Stimulated activated CD4-positive, alpha-beta T cell treated with anti-CD3 and anti-CD28 coated beads, Interleukin-4, amount 100 ng/mL, for 48 hours (primary cell): ENCODE measurements at places on chromosomes 6 and 20.

- DNase-seq, result no peak
These were observed 134.9 kb upstream of the CEP162 start for GRCh38 chr6:84362193-84362821.

DNA sequence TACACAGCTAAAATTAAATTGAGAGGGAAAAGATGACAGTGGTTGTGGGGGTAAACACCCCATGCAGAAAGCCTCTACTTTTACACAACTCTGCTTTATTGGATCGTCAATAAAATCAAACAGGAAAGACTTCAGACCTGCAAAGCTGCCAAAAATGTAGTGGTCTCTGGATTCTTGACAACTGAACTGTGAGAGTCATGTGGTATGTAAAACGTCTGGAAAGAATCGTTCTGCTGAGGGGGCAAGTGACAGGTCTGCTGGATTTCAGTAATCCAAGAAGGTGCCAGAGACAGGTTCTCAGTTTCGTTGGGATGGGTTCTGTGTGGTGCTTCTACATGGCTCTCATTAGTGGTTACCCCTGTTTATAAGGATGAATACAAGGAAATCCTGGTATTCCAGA lies 63.3 kb downstream of the TSPYL4 start:
- no peak for DNase-seq

DNA sequence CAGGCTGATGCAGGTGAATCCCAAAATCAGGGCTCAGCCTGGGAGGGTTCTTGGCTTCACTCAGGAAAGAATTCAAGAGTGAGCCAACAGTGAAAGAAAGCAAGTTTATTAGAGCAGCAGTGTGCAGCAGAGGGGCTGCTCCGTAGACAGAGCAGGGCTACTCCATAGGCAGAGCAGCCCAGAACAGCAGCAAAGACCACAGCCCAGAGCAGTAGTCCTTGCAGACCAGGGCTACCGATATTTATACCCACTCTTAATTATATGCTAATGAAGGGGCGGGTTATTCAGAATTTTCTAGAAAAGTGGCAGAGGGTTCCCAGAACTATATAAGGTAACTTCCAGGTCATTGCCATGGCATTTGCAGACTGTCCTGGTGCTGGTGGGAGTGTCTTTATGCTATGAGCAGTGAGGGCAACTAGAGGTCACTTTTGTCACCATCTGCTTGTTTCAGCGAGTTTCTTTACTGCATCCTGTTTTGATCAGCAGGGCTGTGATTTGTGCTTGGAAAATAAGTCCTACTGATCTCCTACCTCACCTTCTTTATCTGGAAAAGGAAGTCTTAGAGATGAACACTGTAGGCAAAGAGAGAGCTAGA lies 39.8 kb upstream of the PTPN1 start:
- DNase-seq, result no peak

DNA sequence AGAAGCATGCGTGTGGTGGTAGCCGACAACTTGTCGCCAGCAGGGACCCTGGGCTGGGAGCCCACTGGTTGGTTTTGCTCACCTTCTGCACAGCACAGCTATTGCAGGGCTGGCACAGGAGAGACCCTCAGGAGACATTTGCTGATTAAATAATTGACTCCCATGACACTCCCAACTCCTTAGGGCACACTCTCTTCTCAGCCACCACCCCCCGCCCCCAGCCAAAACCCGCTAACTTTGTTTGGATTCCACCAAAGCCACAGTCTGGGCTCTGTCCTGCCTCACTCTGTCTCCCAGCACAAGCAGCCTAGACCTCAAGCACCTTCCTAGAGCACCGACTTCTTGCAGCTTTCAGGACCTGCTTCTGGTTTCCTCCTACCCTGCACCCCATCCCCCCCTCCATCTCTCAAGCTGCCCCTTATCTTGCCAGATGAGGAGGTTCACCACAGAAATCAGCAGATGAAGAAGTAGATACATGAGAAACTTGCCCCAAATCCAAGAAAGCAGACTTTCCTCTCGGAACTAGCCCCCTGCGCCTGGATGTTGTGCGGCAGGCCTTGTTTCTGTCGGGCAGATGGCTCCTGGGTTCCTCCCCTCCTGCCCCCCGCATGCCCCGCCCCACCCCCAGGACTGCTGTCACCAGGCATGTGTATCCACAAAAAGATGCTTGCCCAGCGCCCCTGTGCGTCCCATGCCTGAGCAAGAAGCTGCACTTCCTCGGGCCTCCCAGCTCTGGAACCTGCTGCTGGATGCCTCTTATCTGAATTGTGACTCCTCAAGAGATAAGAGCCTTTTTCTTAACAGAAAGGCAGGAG lies 35.0 kb upstream of the CD93 start:
- DNase-seq, result no peak

GRCh38 chr20:3218307-3218988 lies 9.2 kb downstream of the ITPA start:
- DNase-seq, result peak; percentile 80

DNA sequence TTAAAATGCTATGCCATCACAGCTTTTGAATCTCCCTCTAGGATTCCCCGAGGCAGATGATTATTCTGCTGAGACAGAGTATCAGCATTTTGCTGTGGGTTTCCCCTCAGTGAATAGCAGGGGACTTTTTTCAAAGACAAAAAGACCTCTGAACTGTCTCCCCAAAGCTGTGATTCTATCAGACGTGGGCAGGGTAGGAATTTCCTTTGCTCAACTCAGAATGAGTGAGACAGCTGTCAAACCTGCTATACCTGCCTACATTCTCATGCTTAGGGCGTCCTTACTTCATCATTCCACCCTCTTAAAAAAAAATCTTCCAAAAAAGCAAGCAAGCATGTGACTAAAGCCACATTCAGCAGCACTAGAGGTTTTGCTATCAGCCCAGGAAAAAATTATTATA lies 147.6 kb upstream of the FAM83B start:
- no peak for DNase-seq

DNA sequence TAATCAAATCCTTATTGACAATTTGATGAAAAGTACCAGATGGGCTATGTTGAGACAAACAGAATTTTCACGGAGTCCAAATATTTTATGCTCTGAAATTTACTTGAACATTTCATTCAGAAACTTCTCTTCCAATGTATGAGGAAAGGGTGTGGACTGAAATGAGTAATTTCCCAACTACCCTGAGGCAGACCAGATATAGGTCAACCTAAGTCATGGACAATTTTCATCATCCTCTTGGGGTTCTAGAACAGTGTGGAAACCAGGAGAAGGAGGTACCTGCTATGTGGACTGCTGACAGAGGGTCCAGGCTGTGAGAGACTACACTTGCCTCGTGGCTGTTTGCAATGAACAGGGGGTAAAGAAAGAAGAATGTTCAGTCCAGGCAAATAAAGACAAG lies 323.0 kb downstream of the ESR1 start:
- DNase-seq, result no peak

- no peak for DNase-seq
These were observed 584.7 kb downstream of the RFPL4B start for GRCh38 chr6:112931832-112932231.

DNA sequence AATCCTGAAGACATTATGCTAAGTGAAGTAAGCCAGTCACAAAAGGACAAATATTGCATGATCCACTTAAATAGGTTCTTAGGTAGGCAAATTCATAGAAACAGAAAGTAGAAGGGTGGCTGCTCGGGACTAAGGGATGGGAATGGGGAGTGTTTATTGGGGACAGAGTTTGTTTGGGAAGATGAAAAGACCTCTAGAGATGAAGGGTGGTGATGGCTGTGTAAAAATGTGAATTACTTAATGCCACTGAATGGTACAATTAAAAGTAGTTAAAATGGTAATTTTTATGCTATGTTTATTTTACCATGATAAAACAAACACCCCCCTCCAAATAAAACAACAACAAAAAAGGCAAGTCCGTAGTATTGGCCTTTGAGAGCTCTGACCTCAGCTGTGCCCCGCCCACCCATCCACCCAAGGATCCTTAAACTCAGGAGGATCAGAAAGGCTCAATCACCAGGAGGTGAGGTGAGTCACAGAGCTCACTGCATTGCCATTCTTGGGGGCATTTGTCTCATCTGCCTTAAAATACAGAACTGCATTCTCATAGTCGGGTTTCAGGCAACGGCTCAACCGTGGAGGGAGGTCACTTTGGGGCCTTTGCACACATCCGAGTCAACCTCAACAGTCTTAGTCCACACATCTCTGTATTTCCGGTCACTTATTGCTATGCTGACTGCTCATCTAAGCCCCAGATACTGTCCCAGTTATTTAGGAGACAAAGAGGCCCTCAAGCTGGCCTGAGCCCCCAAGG lies 96.7 kb downstream of the SLC22A23 start:
- DNase-seq, result no peak

DNA sequence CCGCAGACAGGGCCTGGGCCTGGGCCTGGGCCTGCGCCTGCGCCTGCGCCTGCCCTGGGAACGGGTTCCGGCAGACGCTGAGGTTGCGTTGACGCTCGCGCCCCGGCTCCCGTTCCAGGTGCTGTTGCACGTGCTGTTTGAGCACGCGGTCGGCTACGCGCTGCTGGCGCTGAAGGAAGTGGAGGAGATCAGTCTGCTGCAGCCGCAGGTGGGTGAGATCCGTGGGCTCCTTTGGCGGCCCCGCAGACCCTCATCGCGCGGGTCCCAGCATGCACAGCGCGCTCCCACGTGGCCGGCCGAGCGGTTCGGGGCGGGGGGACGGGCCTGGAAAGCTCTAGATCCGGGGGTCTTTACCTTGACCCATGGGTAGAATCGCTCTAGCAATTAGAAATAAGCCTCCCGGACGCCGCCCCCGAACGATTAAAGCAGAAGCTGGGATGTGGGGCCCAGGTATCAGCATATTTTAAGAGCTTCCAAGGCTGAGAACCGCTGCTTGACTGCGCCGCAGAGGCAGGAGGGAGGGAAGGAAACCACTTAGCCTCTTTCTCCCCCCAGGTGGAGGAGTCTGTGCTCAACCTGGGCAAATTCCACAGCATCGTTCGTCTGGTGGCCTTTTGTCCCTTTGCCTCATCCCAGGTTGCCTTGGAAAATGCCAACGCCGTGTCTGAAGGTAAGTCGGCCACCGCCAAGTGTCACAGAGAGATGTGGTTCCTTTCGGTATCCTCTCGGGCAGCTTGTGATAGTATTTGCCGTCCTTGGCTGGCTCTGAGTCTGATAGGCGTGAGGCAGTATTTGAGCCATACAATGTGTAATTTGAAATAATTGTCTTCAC lies 508 bp downstream of the NOP56 start:
- peak; percentile 48 for DNase-seq
